Stomach (tissue), 19 donors: ENCODE measurements at places on chromosomes 13 and 19. TPM values are rescaled to one million over a fixed set of nuclear protein-coding genes. Genes with fewer than 3 reads are reported as not detected.
A peak's percentile ranks its signal among the peaks of the same experiment; 100 is the strongest.

The CGB1 gene
- not detected for total RNA-seq

The MAP4K1 gene
- not detected for total RNA-seq

GRCh38 chr13:48184260-48184659, 48.7 kb upstream of the ITM2B start:
- DNase-seq: no peak

- DNase-seq: peak; percentile 41
These were observed 675 bp upstream of the PGPEP1 start for GRCh38 chr19:18339723-18340122.

GRCh38 chr13:20124303-20124702, 36.5 kb downstream of the GJA3 start:
- DNase-seq: no peak

DNA sequence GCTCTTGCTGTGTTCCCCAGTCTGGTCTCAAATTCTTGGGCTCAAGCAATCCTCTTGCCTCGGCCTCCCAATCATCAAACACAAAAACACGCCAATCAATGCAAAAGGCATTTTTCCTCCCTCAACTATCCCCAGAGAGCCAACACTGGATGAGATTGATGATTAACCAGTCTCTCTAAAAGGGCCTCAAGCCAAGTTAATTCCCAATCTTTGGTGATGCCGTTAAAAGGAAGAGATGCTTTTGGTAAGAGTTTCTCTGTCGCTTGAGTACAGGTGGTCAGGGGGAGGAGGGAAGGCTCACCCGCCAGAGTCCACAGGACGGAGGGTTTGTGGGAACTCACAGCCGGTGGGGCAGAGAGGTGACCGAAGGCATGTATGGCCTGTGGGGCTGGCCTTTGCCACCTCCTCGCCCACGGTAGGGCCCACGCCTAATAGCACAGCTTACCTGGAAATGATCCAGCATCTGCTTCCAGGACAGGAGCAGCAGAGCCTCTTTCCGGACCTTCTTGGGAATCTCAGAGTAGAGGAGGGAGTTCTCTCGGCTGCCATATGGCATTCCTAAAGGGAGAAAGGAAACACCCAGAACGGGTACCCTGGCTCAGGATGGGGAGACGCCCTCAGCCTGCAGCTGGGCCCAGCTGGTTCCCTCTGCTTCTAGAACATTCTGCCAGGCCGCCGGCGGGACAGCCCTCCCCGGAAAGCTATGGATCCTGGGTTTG, 18.1 kb downstream of the DPP9 start:
- DNase-seq: no peak

GRCh38 chr13:77397636-77398035, 70.7 kb upstream of the MYCBP2 start:
- DNase-seq: no peak

DNA sequence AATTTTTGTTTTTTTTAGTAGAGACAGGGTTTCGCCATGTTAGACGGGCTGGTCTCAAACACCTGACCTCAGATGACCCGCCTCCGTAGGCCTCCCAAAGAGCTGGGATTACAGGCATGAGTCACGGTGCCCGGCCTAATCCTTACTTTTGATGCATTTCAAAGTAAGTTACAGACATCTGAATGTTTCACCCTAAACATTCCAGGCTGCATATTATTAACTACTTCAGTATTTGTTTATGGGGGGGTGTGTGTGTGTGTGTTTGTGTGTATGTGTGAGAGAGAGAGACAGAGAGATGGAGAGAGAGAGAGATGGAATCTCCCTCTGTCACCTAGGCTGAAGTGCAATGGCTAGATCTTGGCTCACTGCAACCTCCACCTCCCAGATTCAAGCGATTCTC, 13.1 kb downstream of the SULT2B1 start:
- DNase-seq: no peak
